SHP77 (cell line): ENCODE measurements at places on chromosomes 11 and 22.

DNA sequence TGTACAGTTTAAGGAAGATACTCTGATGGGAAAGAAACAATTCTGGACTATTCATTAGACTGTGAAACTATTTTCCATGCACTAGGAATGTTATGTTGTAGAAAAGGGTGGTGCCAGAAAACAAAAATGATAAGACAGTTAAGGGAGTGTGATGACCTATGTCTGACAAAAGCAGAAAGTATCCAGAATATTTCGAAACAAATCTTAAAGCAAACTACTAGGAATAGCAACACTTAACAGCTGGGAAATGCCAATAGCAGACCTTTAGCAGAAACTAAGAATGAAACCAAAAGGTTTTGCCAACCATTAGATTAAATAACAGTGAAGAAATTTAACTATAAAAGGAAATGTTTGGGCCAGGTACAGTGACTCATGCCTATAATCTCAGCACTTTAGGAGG, 3.3 kb upstream of the ARHGAP20 start:
- DNase-seq = no peak

DNA sequence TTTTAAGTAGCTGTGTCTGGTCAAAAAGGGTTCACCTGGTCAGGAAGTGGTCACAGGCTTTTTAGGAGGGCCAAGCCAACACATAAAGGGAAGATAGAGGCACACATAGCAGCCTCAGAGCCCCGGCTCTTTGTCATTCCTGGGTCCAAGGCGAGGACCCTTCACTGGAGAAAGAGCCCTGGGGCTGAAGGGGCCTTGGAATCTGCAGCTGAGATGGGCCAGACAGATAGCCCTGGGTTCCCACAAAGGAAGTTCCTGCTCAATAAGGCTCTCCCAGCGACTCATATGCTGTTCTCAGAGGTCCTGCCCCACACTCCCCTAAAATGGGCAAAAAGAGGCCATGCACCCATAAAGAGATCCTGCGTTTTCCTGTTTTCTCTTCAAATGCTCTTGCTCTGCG, 77.7 kb downstream of the LINC01488 start:
- DNase-seq = no peak

DNA sequence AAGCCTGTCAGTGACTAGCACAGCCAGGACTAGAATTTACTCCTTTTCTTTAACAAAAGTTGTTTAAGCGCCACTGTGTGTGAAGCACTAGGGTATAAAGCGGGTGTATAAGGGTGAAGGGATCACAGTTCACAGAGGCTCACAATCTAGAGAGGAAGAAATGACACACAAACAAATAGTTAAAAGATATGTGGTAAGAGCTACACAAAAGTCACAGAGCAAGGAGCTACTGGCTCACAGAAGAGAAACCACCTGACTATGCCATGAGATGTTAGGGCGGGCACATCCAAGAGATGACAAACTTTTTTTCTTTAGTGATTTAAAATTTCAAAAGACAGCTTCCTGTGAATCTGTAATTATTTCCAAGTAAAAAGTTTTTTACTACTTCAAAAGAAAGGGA, 55.6 kb downstream of the PHF21A start:
- DNase-seq = no peak

DNA sequence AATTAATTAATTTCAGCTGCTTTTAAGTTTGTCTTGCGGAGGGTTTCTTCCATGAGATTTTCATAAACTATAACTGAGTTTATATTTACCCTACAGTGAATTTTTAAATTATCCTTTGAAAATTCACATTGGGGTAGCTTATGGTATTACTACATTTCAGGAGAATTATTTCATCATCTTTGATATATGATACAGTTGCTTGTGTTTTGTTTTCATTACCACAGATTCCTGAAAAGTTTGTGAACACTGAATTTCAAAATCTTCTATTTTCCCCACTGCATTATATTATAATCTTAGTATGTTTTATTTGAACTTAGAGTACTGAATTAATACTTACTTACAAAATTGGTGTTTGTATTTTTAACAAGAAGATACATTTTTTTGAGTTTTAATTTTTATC, 24.4 kb downstream of the METTL15 start:
- DNase-seq = no peak

- DNase-seq = no peak
Observed at GRCh38 chr11:124081483-124081882, 33.8 kb upstream of the VWA5A start.

GRCh38 chr22:45683248-45683647, 11.6 kb downstream of the ATXN10 start:
- no peak for DNase-seq

DNA sequence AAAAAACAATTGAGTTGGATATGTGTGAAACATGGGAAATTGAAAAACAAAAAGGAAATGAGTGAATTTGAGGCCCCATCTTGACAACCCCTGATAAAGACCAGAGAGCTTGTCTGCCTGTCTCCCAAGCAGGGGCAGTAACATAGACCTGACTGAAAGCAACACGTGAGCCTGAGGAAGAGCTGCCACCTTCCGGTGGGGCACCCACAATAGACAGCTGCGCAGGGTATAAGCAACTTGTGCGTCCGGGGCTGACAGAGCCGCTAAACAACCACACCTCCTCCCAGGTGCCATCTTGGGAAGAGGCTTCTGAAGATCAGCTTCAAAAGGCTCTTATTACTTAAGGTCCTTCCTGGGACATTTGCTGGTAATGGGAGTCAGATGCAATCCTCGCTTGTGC, 166.8 kb downstream of the NTM start:
- DNase-seq = no peak

GRCh38 chr22:46801826-46802607, 39.6 kb downstream of the TBC1D22A start:
- DNase-seq = no peak

GRCh38 chr11:117490911-117491310, 163.3 kb downstream of the CEP164 start:
- DNase-seq = no peak

- no peak for DNase-seq
Observed at GRCh38 chr11:85718991-85719807, 33.2 kb upstream of the CCDC89 start.

GRCh38 chr11:48033918-48034341, 53.6 kb downstream of the PTPRJ start:
- no peak for DNase-seq

DNA sequence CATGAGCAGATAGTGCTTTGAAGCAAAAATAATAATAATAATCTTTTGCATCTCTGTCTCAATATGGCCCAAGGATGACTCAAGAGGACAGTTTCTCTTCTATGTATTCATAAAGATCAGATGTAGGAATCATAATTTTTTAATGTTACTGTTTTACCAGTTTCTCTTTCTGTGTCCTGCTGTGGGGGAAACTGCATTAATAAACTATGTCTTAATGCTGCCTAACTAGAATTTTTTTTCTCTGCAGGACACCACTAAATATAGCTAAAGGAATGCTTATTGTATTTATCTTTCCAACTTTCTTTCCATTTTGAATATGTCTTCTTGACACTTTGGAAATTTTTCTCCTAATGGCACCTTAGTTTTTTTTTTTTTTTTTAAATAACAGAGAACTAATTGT, 6.5 kb downstream of the FJX1 start:
- DNase-seq = no peak

- DNase-seq = no peak
Observed at GRCh38 chr11:15481871-15482270, 367.1 kb downstream of the INSC start.

GRCh38 chr22:19107730-19108074, 14.5 kb downstream of the DGCR2 start:
- DNase-seq = no peak

DNA sequence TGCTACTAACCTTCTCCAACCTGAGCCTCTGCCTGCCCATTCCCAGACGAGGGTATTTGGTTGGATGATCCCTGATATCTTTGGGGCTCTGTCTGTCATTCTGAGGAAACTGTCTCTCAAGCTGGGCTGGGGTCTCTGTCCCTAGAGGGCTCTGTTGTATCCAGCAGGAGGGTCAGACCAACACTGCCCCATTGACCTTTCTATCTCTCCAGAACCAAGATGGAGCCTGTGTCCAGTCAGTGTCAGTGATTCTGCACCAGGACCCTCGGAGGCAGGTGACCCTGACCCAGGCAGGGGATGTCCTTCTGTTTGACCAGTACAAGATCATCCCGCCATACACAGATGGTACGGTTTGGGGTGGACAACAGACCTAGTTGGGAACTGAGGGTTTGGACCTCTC, 21.9 kb downstream of the OTOG start:
- DNase-seq = no peak

DNA sequence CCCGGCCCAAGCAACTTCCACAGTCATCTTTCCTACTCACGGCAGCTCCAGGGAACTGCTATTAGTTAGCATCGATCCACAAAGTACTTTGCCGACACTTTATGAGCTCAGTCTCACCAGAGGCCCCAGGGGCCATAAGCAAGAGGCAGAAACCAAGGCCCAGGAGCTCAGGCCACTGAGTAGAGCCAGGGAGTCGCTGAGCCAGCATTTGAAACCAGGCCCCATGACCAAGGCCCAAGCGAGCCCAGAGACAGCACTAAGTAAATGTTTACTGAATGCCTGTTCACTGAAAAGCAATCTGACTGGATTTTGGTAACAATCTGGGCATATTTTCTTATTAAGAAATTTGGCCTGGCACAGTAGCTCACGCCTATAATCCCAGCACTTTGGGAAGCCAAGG, 43.3 kb downstream of the ARRB1 start:
- no peak for DNase-seq

- no peak for DNase-seq
Observed at GRCh38 chr22:39482768-39483167, 19.3 kb upstream of the MIEF1 start.

- no peak for DNase-seq
Observed at GRCh38 chr11:36458129-36458915, 51.8 kb downstream of the TRAF6 start.

- DNase-seq = no peak
Observed at GRCh38 chr11:88266919-88267318, 70.6 kb downstream of the CTSC start.

DNA sequence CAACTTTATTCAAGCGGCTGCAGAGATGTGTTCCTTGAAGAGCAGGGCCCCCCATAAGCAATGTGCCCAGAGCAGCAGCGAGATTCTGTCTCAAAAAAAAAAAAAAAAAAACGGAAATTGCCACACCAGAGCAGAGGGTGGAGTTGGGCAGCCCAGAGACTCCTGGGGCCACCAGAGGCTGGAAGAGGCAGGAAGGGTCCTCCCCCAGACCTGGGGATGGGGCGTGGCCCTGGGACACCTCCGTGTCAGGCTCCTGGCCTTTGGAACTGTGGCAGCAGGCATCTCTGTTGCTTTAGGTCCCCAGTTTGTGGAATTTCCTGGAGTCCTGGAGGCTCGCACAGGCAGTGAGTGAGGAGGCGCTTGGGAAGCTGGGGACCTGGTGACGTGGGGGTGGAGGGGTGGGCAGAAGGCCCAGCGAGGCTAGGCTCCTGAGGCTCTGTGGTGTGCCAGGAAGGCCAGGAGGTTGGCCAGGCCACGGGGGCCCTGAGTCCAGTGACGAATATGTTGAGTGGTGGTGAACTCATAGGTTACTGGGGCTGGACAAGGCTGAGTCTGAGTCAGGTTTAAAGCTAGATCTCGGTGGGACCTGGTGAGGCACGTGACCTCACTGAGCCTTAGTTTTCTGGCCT, 735.6 kb downstream of the BRD1 start:
- no peak for DNase-seq

DNA sequence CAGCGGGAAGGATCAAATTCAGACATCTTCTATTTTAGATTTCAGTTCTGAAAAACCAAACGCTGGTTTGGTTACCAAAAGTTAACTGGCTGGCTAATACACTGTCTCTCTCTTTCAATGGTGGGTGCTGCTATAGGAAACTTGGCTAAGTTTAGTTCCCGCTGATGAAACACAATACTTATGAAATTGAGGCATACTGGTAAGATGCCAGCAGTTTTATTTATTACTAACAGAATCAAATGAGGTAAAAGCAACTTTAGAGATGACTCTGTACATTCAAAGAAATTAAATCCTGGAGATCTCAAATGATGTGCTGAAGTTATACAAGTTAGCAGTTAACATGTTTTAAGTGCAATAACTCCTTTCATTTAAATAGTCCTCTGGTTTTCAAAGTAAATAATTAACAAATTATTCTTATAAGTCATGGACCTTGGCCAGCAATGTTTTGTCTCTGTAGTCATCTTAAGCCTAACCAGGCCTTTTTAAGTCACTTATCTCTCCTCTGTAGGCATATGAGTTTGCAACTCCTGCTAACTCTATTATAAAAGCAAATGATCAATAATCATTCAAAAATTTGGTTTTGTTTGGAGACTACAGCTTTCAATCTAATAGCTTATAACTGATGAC, 54.8 kb downstream of the PAK1 start:
- DNase-seq = no peak

DNA sequence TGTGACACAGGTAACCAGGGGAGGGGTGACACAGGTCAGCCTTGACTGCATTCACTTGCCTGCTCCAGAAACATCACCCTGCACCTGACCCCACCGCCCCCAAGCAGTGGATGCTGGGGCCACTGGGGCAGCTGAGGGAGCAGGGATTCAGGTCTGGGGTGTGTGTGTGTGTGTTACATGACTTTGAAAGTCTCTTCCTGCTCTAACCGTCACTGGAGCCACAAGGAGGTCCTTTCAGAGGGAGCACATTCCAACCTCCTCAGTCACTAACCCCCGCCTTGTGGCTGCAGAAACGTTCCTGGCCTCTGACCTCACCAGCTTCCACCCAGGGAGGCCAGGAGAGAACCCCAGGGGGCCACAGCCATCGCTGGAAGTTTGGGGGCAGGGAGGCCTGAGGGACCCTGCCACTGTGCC, 2.9 kb upstream of the FOSL1 start:
- DNase-seq = no peak
